ENCODE measurements at places on chromosomes 3 and 15. TPM values are rescaled to one million over a fixed set of nuclear protein-coding genes. Genes with fewer than 3 reads are reported as not detected.

DNA sequence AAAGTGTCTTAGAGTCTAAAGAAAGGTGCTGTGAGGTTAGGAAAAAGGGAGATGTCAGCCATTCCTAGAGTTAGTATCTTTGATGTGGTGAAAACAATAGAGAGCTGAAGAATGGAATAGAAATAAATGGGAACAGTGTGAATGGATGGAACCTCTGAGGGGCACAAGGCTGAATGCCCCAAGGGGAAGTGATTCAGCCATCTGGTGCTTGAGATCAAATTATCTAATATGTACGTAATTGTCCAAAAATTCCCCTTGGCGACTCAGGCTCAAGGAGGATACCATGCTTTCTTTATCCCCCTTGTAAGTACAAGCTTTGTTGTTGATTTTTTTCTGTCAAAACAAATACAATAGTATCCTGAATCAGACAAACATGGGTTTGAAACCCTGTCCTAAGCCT lies 361.6 kb downstream of the LSAMP start:
- no peak for DNase-seq
- no peaks in the 10 kb centered on the region for H3K27me3 ChIP-seq
- no peak overlapping the region for H3K27ac ChIP-seq
- H3K4me1 ChIP-seq = no peaks in the 10 kb centered on the region

DNA sequence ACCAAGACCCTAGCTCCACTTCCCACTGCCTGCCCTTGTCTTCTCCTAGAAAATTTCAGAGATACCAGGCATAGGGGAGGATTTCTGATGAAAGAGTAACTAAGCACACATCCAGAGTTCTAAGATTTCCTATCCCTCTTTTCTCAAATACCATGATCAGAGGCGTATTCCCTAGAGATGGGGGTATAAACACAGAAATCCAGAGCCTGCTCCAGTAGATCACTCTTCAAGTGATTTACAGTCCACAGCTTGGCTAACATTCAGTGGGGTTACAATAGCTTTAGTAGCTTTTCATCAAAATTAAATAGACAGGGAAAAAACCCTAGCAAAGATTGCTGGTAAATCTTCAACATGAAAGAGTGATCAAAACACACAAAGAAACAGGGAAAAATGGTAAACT lies 800.7 kb upstream of the GRM7 start:
- no peaks in the 10 kb centered on the region for H3K27me3 ChIP-seq
- no peak overlapping the region for H3K27ac ChIP-seq
- no peaks in the 10 kb centered on the region for H3K4me1 ChIP-seq
- H3K4me3 ChIP-seq = no peak overlapping the region
- no peak for DNase-seq

DNA sequence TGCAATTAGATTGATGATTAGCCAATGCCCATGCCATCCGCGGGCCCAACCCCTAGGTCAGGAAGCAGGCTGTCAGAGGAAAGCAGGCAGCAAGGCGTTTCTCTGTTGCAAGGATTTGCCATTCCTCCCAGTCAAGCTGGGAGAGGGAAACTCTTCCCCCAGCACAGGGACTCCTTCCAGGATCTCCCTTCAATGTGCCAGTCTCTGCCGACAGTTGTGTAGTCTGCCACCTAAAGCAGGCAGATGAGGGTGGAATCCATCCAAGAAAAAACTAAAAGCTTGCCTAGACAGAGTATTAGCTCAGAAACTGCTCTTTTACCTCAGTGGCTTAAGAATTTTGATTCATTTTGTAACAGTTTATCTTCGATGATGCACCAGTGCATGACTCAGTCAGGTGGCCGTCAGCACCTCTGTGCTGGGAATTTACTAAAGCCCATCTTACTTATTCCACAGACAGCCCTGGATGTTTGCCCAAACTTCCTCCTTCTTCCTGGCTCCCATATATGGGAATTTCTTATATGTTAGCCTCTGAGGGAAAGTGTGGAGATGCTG lies 501.5 kb upstream of the THBS1 start:
- no peaks in the 10 kb centered on the region for H3K36me3 ChIP-seq
- H3K4me1 ChIP-seq = peaks cover 5% of the 10 kb centered on the region
- H3K27me3 ChIP-seq = peaks cover 2% of the 10 kb centered on the region
- no peak overlapping the region for H3K4me3 ChIP-seq

GRCh38 chr15:88126695-88127431 lies 129.7 kb downstream of the NTRK3 start:
- H3K36me3 ChIP-seq = no peaks in the 10 kb centered on the region
- peaks cover 39% of the 10 kb centered on the region for H3K4me1 ChIP-seq
- DNase-seq = peak; percentile 39
- peak overlapping the region; percentile 76 for H3K27ac ChIP-seq
- no peak overlapping the region for H3K4me3 ChIP-seq

GRCh38 chr3:56314842-56315241 lies 153.4 kb downstream of the ERC2 start:
- H3K4me1 ChIP-seq = peaks cover 7% of the 10 kb centered on the region
- H3K4me3 ChIP-seq = no peak overlapping the region
- H3K27ac ChIP-seq = no peak overlapping the region
- H3K27me3 ChIP-seq = no peaks in the 10 kb centered on the region

GRCh38 chr3:196837819-196838420 lies 29.8 kb upstream of the SENP5 start:
- H3K4me1 ChIP-seq = no peaks in the 10 kb centered on the region
- H3K27me3 ChIP-seq = no peaks in the 10 kb centered on the region
- H3K27ac ChIP-seq = no peak overlapping the region
- peak; percentile 39 for DNase-seq

GRCh38 chr15:101167411-101167752 lies 84.5 kb downstream of the CHSY1 start:
- H3K27ac ChIP-seq = peak overlapping the region; percentile 90
- no peak overlapping the region for H3K4me3 ChIP-seq
- H3K27me3 ChIP-seq = no peaks in the 10 kb centered on the region
- H3K4me1 ChIP-seq = peaks cover 53% of the 10 kb centered on the region
- H3K36me3 ChIP-seq = no peaks in the 10 kb centered on the region

- no peak overlapping the region for H3K4me3 ChIP-seq
- no peak for DNase-seq
- H3K36me3 ChIP-seq = no peaks in the 10 kb centered on the region
These were observed 164.7 kb downstream of the SQOR start for GRCh38 chr15:45799508-45799907.

DNA sequence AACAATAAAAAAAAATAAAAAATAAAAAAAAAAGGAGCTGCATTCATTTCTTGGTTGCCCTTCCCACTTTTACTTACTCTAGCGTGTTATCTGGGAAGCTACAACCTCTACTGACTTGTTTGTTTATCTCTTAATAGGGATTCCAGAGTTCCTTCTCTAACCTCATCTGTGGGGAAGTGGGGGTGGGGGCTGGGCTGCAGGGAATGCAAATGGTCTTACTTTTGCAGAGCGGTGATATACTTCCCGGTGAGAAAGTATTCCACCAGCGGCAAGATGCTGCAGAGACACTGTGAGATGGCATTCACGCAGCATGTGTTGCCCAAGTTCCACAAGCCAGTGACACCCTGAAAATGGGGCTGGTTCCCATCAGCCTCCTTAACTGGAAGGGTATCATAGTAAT lies 2.1 kb downstream of the USP50 start:
- no peaks in the 10 kb centered on the region for H3K27me3 ChIP-seq
- no peaks in the 10 kb centered on the region for H3K36me3 ChIP-seq
- no peak overlapping the region for H3K27ac ChIP-seq
- peaks cover 2% of the 10 kb centered on the region for H3K4me1 ChIP-seq
- H3K4me3 ChIP-seq = no peak overlapping the region

GRCh38 chr3:134939978-134940377 lies 144.9 kb downstream of the EPHB1 start:
- no peak overlapping the region for H3K4me3 ChIP-seq
- no peaks in the 10 kb centered on the region for H3K27me3 ChIP-seq
- no peak overlapping the region for H3K27ac ChIP-seq
- H3K4me1 ChIP-seq = peaks cover 5% of the 10 kb centered on the region
- DNase-seq = no peak
- no peaks in the 10 kb centered on the region for H3K36me3 ChIP-seq

- H3K27ac ChIP-seq = peak overlapping the region; percentile 38
- H3K36me3 ChIP-seq = no peaks in the 10 kb centered on the region
- no peak overlapping the region for H3K4me3 ChIP-seq
- no peaks in the 10 kb centered on the region for H3K4me1 ChIP-seq
These were observed 41.0 kb downstream of the CD200 start for GRCh38 chr3:112373924-112374323.

GRCh38 chr3:12591997-12592715 lies 35.3 kb downstream of the MKRN2 start:
- H3K27ac ChIP-seq = no peak overlapping the region
- no peak for DNase-seq
- no peaks in the 10 kb centered on the region for H3K4me1 ChIP-seq
- H3K27me3 ChIP-seq = no peaks in the 10 kb centered on the region

DNA sequence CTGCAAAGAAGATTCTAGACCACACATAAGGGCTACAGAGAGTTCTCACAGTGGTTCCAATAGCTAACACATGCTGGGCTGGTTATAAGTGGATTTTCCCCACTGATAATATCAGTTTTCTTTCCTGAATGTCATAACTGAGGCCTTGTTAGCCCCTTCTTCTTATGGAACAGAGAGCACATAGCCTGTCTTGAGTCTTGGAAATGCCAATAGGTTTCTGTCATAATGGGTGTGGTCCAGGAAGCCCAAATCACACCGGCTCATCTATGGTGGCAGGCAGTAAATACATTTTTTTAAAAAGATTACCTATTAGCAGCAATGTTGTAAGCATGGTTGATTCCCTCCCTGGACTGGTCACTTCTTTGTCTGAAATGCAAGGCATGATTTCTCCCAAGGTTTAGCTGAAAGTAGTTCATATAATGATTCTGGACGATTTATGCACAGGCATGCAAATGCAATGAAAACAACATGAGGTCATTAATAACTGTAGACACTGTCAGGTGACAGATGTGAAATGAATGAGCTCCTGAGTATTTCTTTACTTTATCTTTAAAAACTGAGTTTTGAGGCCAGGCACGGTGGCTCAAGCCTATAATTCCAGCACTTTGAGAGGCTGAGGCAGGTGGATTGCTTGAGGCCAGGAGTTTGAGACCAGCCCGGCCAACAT lies 67.2 kb upstream of the ATP2C1 start:
- no peaks in the 10 kb centered on the region for H3K36me3 ChIP-seq
- H3K4me3 ChIP-seq = no peak overlapping the region
- no peak for DNase-seq
- H3K27ac ChIP-seq = no peak overlapping the region
- peaks cover 3% of the 10 kb centered on the region for H3K4me1 ChIP-seq

DNA sequence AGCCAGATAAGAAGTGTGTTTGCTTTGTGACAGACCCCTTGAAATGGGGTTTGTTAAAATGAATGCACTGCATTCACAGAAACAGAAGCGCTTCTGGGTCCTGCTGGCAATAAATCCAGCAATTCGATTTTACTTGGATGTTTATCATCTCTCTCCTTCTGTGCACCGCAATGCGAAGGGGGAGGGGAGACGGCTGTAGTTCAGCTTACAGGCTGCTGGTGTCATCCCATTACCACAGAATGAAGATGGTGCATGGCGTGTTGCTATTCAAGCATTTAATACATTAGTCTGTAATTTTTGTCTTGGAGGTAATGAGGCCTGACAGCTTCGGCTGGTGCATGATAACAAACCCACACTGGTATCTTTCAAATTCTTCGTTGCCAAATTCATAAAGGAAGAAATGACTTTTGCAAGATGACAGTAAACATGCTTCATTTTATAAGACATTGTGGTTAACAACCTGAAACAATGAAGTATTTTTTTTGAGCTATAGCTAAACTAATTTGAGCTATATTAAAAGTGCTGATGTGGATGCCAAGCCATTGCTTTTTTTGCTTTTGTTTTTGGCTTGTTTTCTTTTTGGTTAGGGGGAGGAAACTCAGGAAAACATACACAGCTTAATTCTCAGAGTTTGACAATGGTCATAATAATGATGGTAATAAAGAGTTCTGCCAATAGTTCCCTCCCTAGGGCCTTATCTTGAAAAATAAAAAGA lies 418.3 kb downstream of the OTOL1 start:
- peak; percentile 90 for DNase-seq
- peaks cover 5% of the 10 kb centered on the region for H3K4me1 ChIP-seq
- H3K27me3 ChIP-seq = no peaks in the 10 kb centered on the region
- peak overlapping the region; percentile 8 for H3K27ac ChIP-seq
- H3K36me3 ChIP-seq = no peaks in the 10 kb centered on the region

- H3K36me3 ChIP-seq = no peaks in the 10 kb centered on the region
- H3K4me1 ChIP-seq = no peaks in the 10 kb centered on the region
- H3K27me3 ChIP-seq = no peaks in the 10 kb centered on the region
- no peak overlapping the region for H3K27ac ChIP-seq
- DNase-seq = no peak
- H3K4me3 ChIP-seq = no peak overlapping the region
These were observed 45.7 kb upstream of the MCTP2 start for GRCh38 chr15:94185547-94186236.

DNA sequence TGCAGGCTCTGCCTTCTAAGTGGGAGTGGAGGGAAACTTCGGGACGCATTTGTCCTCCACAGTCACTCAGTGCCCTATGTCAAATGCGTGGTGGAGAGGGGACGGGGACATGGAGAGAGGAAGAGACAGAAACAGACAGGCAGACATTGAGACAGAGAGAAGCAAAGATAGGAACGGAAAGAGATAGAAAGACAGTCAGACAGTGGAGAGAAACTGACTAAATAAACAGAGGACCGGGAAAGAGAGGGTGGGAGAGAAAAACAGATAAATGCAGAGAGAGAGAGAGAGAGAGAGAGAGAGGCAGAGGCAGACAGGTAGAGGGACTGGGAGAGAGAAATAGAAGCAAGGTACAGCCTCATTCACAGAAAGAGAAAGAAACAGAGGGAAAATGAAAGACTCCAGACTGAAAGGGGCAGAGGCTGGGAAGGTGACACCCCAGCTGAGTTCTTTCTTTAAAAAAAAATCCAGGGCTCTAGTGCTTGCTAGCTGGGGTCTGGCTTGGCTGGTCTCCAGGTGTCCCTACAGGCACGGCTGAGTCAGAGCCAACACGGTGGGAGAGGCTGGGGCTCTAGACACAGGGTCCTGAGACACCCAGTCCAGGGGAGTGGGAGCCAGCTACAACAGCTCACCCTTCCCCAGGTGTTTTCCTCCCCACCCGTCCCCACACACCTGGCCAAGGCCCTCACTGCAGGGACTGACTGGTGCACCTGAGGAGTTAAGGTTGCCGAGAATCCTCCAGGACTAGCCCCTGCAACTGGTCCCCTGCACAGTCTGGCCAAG lies 506.1 kb upstream of the PROK2 start:
- H3K27ac ChIP-seq = no peak overlapping the region
- no peaks in the 10 kb centered on the region for H3K36me3 ChIP-seq
- H3K27me3 ChIP-seq = peaks cover 43% of the 10 kb centered on the region
- DNase-seq = no peak
- peaks cover 19% of the 10 kb centered on the region for H3K4me1 ChIP-seq
- H3K4me3 ChIP-seq = no peak overlapping the region

DNA sequence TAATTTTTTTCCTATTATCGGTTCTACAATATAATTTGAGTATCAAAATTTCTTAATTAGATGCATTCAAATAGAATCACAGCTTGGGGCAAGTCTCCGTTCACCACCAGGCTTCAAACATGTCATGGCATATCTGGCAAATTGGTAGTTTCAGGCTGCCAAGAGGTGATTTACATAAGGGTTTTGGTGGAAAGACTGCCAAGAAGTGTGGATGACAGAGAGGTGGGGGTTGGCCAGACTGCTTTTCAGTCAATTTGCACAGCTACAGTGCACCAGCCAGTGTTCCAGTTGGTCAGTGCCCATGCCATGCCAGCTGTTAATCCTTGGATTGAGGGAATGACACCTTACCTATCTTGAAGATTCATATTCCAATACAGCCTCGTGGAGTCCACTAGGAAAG lies 8.4 kb upstream of the GSK3B start:
- no peaks in the 10 kb centered on the region for H3K27me3 ChIP-seq
- peaks cover 3% of the 10 kb centered on the region for H3K4me1 ChIP-seq
- DNase-seq = peak; percentile 16
- H3K36me3 ChIP-seq = peaks cover 4% of the 10 kb centered on the region
- H3K4me3 ChIP-seq = no peak overlapping the region

KLF15 gene
- polyA plus RNA-seq = 1.2 TPM

MRPL3 gene
- 71.2 TPM for polyA plus RNA-seq

EFCAB12 gene
- 0.11 TPM for polyA plus RNA-seq

HEMK1 gene
- polyA plus RNA-seq = 20.7 TPM

All from muscle of leg (tissue), 16 donors.